ENCODE measurements at places on chromosomes 5 and 9.

DNA sequence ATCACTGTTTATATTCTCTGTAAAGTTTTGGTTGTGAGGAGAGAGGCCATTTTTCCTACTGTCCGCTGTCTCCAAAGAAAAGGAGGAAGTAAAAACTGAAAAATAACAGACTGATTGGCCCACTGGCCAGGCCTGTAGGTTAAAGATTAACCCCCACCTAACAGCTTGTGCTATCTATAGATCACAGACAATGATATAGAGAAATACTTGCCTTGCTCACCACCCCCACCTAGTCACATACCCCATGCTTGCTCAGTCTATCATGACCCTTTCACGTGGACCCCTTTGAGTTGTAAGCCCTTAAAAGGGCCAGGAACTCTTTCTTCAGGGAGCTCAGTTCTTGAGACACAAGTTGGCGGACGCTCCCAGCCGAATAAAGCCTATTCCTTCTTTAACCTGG lies 357.4 kb downstream of the PRDM9 start:
- no peak for DNase-seq

DNA sequence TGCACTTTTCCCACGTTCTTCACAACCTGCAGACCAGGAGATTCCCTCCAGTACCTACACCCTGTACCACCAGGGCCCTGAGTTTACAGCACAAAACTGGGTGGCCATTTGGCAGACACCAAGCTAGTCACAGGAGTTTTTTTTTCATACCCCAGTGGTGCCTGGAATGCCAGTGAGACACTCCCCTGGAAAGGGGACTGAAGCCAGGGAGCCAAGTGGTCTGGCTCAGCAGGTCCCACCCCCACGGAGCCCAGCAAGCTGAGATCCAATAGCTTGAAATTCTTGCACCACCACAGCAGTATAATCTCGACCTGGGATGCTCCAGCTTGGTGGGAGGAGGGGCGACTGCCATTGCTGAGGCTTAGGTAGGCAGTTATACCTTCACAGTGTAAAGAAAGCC lies 26.3 kb upstream of the SMC5 start:
- no peak for DNase-seq

DNA sequence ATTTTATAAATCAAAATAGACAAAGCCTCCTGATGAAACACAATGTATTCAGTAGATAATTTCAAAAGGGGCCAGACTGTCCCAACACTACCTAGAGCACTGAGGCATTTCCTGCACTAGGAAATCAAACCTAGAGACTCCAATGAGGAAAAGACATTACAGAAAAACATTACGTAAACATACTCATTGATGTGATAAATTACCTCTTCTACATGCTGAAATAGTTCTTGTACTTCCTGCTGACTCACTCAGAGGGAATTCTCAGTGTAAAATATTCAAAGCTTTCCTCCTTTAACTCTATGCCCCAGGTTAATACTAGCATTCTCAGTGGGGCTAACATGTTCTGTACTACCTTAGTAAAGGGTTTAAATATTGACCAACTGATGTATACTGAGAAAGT lies 178.0 kb downstream of the ESM1 start:
- no peak for DNase-seq

- DNase-seq, result no peak
Measured at GRCh38 chr9:27527702-27528075, 1.9 kb downstream of the MOB3B start.

- DNase-seq, result no peak
Measured at GRCh38 chr9:31733166-31733565, 651.3 kb upstream of the ACO1 start.

GRCh38 chr9:84432746-84433145 lies 92.2 kb upstream of the SLC28A3 start:
- DNase-seq, result no peak

GRCh38 chr5:9927106-9927505 lies 297.0 kb upstream of the TAS2R1 start:
- no peak for DNase-seq

GRCh38 chr5:126917918-126918614 lies 112.3 kb downstream of the MARCHF3 start:
- no peak for DNase-seq
